ENCODE measurements at places on chromosomes 7 and 10. TPM values are rescaled to one million over a fixed set of nuclear protein-coding genes. Genes with fewer than 3 reads are reported as not detected.

The GPR15LG gene
- not detected for total RNA-seq

The VGF gene
- total RNA-seq: 17.5 TPM

The CFAP70 gene
- total RNA-seq: 1.2 TPM

The MEOX2 gene
- total RNA-seq: not detected

The NPFFR1 gene
- total RNA-seq: 0.04 TPM

The PTPN20 gene
- 5.5 TPM for total RNA-seq

The MKI67 gene
- 5.1 TPM for total RNA-seq

The FRAT1 gene
- 2.6 TPM for total RNA-seq

DNA sequence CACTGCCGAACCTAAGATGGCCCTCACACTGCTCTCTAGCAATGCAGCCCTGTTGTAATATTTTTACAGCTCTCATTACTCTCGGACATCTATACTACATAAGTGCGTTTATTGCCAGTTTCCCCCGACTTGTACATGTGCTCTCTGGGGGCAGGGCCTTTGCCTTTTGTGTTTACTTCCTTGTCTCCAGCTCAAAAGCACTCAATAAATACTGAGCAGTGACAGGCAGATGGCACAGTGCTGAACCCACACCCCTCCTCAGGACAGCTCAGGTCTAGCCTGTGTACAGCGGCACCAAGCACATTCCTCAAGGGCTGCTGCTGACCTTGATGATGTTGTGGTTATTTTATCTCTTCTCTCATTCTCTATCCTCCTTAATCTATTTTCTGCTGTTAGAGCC lies 68.0 kb upstream of the ELMO1 start:
- DNase-seq: no peak

GRCh38 chr10:68280758-68281157 lies 48.8 kb upstream of the ATOH7 start:
- no peak for DNase-seq

DNA sequence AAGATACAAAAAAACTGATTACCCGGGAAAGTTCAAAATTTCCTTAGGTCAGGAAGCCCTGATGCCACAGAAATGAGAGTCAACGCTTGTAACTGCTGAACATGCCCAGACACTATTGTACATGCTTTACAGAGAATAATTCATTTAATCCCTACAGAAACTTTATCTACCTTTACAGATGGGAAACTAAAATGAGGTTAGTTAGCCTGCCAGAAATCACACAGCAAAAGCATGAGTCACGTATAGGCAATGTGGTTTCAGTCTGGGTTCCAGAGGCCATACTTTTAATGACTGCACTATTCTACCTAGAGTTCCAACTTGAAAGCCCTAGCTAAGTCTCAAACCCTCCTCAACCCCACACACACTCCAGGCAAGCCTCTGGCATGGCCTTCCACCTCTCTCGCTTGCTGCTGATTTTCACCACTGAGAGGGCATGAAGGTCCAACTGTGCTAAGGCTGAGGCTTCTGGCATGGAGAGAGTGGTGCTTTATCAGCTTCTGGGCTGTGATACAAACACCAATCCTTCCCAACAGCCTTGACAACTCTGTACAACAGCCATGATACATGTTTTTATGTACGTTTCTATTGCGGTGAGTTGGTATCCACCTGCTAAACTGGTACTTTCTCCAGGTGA lies 1011.2 kb upstream of the GHITM start:
- no peak for DNase-seq

- no peak for DNase-seq
These were observed 18.5 kb upstream of the LMOD2 start for GRCh38 chr7:123637203-123637602.

DNA sequence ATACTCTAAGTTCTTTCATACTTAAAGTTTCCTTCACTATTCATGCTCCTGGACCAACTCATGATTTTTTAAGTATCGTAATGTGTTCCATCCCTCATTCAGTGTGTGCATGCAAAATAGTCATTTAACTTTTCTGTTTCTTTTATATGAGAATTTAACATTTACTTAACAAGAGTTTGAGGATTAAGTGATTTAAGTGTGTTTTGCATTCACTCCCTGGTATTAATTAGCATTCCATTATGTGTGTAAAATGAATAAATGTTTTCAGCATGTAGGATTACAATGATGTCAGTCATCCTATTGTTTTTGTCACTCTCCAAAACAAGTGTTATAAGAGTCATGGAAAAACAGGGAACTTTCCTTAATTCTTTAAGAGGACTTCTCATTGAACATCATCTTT lies 457.7 kb downstream of the IPMK start:
- no peak for DNase-seq

GRCh38 chr7:137755846-137756651 lies 90.7 kb downstream of the DGKI start:
- DNase-seq: peak; percentile 31

DNA sequence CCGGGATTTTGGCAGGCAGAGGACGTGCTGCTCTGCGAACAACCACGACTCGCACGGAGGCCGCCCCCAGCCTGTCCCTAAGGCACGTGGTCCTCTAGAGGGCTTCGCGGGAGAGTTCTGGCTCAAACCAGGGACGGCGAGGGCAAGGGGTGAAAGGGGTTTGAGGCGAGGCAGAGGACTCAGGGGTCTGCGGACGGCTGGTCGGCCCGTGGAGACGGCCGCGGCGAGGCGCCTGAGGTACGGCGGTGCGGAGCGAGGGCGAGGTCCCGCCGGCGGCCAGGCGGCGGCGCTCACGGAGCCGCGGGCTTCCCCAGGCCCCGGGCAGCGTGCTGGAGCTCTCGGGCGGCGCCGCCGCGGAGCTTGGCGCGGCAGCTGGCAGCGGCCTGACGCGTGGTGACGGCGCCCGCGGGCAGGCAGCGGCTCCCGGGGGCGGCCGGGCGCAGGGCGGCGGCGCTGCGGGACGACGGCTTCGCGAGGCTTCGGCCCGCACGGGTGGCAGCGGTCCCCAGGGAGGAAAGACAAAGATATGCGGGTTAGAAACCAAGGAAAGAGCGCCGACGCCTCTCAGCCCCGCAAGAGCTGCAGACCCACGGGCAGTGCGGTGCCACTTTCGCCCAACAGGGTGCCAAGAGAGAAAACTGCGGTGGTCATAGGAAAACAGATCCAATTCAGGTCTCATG lies 44.8 kb downstream of the ZNF800 start:
- DNase-seq: peak; percentile 21

- DNase-seq: no peak
These were observed 35.8 kb upstream of the EIF4H start for GRCh38 chr7:74138334-74138867.

DNA sequence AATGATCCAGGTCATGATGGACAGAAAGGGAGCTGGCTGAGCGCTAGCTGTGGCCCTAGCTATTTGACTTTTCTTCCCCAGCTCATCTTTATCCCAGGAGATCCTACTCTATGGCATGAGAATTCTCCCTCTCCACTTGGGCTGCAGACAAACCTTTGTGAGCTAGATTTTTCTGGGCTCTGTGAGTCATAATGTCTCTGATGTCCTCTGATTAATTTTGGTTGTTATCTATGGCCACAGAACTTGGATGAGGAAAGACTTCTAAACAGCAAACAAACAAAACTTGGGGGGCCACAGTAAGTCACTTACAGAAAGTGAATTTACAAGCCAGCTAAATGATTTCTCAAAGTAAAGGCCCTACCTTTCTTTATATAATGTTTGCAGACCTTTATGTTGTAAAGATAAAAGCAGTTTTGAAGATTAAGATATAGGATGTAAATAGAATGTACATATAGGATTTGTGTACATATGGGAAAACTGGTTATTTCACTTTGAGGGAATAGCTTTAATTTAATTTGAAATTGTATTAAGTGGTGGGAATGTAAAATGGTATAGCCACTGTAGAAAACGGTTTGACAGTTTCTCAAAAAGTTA lies 10.4 kb downstream of the ABLIM1 start:
- DNase-seq: no peak

DNA sequence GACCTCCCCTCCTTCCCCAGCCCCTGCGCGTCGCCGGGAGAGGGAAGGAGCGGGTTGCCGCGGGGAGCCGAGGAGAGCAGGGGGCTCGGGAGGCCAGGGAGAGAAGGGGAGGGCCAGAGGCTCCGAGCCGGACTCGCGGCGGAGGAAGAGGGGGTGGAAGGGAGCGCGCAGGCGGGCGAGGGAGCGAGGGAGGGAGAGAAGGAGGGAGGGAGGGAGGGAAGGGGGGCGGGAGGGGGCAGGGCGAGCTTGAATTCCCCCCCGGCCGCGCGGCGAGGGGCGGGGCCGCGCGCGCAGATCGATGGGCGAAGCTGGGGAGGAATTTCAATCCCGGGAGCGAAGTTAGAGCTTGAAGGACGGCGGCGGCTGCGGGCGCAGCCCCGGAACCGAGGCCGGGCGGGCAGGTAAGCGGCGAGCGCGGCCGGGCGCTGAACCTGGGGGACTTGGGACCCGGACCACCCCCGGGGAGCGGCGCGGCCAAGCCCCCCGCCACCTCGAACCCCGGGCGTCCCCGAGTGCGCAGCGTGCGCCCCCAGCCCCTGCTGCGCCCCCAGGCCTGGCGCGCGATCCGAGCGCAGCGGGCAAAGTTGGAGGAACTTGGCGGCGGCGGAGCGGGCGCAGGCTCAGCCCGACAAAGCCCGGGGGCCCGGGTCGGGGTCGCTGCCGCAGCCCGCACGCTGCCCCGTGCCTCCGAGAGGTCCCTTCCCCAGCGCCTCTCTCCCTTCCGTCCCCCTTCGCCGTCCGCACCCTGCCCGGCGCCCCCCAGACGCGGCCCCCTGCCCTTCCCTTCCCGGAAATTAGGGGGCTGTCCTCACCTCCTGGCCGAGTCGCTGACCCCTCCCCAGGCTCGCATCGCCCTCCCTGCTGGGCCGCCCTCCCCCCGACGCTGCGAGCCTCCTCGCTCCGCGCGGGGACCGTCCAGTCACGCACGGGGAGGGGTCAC lies at the start of gene ELFN1:
Gene ELFN1 (plus strand): TSS at position 324 of the 940 bp plus-strand sequence. CDS start 74,320 bp downstream, outside the sequence.
- DNase-seq: no peak

DNA sequence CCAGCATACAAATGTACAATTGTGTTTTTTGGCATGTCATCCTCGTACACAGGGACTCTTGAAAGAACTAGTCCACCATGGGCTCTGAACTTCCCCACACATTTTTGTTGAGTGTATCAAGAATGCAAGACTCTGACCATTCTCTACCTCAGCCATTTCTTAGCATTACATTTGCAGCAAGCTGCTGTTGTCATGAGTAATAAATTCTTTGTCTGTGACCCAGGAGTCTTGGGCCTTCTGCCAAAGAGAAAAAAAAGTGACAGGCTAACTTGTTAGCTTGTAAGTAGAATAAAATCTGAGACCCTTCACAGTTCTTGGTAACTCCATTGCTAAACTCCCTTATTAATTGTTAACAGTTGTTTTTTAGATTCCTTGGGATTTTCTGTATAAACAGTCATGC lies 542.3 kb upstream of the MBL2 start:
- peak; percentile 97 for DNase-seq

DNA sequence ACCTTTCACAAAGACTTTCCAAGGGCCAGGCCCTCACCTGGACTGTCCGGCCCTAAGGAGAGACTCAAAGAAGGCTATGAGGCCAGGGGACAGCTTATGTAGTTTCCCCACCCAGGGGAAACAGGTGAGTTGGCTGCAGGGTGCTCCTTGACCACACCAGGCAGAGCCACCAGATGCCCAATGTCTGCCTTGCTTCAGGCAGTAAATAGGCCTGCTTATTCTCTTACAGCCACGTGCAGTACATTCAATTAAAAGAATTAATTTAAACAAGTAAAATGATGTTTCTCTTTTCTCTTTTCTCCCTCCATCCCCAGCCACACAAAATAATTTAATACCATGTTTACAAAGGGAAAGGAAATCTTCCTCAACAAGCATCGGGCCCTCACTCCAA lies 66.6 kb upstream of the ABLIM1 start:
- no peak for DNase-seq

DNA sequence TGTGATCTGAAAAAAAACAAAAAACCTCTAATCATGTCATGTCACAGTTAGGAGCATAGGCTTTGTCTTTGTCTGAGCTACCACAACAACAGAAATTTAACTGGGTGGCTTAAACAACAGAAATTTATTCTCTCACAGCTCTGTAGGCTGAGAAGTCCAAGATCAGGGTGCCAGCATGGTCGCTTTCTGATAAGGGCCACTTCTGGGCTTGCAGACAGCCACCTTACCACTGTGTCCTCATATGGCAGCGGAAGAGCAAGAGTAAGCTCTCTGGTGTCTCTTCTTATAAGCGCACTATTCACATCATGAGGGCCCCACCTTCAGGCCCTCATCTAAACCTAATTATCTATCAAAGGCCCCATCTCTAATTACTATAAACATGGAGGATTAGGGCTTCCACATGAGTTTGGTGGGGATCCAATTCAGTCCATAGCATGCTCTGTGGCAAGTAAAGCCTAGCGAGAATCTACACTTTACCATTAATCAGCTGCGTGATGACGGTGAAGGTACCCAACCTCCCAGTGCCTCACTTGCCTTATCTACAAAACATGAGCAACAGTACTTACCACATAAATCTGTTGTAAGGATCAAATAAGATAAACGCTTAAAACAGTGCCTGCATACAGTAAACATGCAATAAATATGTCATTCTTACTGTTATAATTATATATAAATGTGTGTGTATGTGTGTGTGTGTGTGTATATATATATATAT lies 17.3 kb downstream of the ZNF438 start:
- DNase-seq: no peak

- DNase-seq: no peak
These were observed 19.1 kb upstream of the HABP2 start for GRCh38 chr10:113533801-113534200.

DNA sequence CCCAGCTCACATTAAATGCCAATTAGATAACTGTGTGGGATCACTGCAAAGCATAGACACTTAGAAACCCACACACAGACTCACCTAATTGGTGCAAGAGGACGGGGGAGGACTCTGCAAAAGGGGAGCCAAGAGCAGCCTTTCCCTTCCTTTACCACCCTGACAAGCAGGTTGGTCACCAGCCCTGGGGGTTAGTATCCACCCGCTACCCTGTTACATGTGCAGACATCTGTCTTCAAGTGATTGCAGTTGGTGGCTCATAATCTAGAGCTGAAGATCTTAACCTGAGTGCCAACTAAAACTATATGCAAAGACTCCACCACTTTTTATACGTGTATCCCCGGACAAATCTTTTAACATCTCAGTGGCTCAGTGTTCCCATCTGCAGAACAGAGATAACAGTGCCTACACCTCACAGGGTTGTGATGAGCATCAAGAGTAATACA lies 56.9 kb downstream of the SORBS1 start:
- no peak for DNase-seq

DNA sequence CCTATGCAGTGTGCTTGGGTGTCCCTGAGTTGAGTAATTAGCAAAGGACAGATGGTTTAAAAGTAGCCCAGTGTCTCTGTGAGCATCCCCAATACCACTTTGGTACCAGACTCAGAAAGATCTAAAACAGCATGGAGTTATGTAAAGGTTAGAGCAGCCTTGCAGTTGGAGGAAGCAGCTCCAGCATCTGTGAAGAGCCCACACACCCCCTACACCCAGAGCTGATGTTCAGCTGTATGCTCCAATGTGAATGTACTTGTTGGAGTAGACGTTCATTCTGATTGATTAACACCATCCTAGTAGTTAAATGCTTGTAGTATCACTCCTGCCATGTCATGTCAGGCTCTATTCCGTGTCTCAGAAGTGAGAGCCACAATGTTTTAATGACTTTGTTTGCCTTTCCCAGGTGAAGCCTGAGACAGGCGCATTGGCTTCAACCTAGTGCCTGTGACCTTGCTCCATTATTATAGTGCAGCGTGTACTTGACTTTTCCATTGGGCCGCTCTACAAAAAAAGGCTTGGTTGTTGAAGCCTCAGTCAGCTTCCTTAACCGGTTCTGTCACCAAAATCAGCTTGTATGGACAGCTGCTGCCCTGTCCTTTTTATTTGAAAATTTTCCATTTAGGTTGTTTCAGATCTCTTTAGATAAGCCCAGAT lies 154.2 kb downstream of the LCOR start:
- no peak for DNase-seq

Measured in kidney epithelial cell (primary cell).